T-helper 1 cell (primary cell): ENCODE measurements at places on chromosomes 16 and 17.

- no peak for DNase-seq
Measured at GRCh38 chr17:81252987-81253329, 13.8 kb downstream of the NDUFAF8 start.

DNA sequence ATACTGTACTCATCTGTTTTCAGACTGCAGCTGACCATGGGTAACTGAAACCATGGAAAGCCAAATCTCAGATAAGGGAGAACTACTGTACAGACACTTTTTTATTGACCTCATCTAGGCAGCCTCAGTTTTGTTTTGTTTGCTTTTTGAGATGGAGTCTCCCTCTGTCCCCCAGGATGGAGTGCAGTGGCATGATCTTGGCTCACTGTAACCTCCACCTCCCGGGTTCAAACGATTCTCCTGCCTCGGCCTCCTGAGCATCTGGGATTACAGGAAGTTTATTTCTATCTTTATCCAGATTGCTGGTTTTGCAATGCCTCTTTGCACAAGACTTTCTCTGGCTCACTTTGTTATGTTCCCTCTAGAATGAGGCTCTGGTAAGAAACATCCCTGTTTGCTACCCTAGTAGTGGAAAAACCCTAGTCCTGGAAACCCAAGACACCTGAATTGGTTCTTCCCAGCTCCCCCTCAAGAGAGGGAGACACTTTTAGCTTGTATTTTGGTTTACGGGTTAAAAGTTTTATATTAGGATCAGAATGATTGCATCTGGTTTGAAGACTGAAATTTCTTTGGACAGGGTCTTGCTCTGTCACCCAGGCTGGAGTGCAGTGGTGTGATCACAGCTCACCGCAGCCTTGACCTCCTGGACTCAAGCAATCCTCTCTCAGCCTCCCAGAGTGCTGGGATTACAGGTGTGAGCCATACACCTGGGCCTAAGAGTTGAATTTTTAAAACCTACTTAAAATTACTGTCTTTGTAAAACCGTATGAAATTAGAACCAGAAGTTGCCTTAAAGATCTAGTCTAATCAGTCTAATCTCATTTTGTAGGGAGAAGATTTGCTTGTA, 38.9 kb downstream of the ZNF207 start:
- DNase-seq = no peak

- DNase-seq = no peak
Measured at GRCh38 chr17:42408061-42408460, 15.0 kb downstream of the CAVIN1 start.

GRCh38 chr16:79334127-79334526, 266.4 kb downstream of the MAF start:
- DNase-seq = no peak

DNA sequence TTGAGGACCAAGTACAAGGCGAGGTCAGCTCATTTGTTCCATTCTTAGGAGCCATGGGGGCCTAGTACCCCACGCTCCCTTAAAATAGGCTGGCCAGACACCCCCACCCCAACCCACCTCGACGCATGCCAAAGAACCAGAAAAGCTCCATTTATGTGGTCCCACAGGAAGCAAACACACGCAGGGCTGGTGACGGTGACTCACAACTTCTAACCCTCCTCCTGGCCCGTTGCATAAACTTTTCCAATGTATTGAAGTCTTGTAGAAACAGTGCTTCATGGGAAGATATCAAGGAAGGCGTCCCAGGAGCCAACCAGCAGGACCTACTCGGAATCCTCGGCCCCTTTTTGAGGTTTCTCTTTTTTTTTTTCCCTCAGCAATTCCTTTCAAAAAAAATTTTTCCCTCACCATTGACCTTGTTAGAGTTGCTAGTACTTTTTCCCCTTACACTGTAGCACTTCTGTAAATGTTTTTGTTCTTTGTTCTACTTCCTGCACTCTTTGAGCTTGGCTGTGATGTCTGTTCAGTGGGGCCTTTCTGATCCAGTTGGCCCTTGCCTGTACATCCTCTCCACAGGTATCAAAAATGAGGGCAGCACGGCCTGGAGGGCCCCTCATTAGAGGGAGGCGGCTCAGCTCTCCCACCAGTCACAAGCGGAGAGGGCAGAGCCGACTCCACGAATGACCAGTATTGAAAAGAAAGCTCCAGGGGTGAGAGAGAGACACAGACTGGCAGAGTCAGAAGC, 208.3 kb downstream of the RGS9 start:
- DNase-seq = no peak

DNA sequence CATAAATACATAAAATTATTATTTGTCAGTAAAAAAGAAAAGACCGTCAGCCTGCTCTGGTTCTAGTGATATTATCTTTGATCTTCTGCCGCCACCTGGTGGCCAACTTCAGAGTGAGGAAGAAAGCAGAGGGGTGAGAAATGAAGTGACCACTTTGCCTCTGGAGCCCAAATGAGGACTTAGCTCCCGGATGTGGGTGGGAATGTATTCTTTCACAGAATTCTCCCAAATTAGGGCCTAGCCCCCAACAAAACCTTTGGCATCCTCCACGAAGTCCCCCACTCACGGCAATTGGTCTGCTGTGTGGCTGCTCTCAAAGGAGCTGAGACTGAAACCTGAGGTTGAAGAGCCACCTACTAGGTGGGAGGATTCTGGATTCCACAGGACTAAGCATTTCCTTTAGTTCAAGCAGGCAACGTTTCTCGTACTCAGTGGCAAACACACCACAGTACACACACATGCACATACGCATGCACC, 4.9 kb upstream of the ZNF267 start:
- peak; percentile 55 for DNase-seq

- DNase-seq = peak; percentile 68
Measured at GRCh38 chr16:74601126-74601871, 5.6 kb downstream of the GLG1 start.

GRCh38 chr17:33175562-33175961, 117.5 kb downstream of the ASIC2 start:
- no peak for DNase-seq

- DNase-seq = no peak
Measured at GRCh38 chr17:79541056-79541850, 69.6 kb downstream of the RBFOX3 start.

DNA sequence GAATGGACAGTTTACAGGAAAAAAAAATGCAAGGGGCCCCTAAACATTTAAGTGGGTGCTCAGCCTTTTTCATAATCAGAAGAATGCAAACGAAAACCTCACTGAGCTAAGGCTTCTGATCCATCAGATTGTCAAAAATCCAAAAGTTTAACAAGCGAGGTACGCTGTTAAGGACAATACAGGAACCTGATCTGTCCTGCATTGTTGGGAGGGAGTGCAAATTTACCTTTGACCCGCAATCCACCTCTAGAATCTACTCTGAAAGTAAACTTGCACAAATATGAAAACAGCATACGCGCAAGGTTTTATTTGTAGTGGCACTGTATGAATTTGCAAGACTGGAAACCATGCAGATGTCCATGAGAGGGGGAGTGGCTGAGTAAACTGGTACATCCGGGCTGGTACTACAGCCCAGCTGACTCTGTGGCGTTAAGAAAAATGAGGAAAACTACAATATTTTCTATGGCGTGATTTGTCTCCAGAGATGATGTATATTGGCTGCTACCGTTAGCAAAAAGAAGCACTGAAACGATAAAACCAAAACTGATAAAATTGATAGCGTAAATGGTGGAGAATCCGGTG, 28.8 kb upstream of the ST6GALNAC1 start:
- no peak for DNase-seq

DNA sequence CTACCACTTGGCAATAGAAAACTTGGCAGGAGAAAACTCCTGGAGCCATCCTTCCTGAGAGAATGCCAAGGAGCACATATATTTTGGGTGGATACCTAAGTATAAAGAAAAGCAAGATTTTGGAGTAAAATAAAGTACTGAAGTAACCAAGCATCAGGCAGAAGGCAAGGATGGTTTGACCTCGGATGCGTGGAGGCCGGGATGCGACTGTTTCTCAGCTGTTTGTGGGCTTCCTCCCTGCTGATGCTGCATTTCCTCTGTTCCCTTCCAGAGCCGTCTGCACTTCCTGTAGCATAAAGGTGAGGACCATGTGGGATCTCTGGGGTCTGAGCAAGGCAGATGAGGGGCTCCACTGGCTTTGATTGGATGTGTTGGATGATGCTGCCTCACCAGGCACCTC, 5.5 kb upstream of the TCF25 start:
- DNase-seq = no peak

GRCh38 chr17:19740933-19741332, 7.2 kb downstream of the ALDH3A1 start:
- DNase-seq = no peak

DNA sequence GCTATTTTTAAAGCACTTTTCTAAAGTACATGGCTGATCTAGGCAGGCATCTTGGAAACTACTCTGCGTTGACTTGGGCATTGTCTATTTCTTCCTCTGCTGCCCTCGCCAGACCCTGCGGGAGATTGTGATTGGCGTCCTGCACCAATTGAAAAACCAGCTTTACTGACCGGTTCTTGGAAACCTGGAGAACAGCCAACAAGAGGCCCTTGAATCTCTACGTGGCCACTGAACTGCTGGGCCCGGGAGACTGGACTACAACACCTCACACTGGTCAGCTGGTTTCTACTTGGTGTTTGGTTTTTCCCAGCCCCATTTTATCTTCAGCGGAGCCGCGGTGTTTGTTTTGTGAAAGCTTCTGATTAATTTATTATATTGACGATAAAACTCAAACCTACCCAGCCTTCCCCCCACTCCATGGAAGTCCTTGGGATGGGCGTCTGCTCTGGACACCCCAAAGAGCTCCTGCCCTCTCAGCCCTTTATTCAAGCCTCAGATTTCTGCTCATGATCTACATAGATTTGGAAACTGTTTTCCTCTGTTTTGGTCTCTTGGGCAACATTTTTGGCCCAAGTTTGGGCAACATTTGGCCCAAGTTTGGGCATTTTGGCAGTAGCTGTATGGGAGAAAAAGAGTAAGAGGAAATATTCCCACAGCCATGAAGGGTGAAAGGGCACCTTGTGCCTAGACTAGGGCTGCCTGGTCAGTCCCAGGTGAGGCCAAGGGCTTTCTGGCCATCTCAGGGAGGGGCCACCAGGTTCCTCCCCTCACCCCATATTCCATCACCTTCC, 4.7 kb downstream of the MLX start:
- no peak for DNase-seq

- DNase-seq = no peak
Measured at GRCh38 chr17:12388226-12388625, 277.5 kb upstream of the MYOCD start.

GRCh38 chr16:62583414-62583813, 547.2 kb upstream of the CDH8 start:
- no peak for DNase-seq

- DNase-seq = no peak
Measured at GRCh38 chr17:21127509-21128077, 829 bp downstream of the DHRS7B start.

GRCh38 chr16:89133457-89134127, 38.0 kb upstream of the CDH15 start:
- no peak for DNase-seq

DNA sequence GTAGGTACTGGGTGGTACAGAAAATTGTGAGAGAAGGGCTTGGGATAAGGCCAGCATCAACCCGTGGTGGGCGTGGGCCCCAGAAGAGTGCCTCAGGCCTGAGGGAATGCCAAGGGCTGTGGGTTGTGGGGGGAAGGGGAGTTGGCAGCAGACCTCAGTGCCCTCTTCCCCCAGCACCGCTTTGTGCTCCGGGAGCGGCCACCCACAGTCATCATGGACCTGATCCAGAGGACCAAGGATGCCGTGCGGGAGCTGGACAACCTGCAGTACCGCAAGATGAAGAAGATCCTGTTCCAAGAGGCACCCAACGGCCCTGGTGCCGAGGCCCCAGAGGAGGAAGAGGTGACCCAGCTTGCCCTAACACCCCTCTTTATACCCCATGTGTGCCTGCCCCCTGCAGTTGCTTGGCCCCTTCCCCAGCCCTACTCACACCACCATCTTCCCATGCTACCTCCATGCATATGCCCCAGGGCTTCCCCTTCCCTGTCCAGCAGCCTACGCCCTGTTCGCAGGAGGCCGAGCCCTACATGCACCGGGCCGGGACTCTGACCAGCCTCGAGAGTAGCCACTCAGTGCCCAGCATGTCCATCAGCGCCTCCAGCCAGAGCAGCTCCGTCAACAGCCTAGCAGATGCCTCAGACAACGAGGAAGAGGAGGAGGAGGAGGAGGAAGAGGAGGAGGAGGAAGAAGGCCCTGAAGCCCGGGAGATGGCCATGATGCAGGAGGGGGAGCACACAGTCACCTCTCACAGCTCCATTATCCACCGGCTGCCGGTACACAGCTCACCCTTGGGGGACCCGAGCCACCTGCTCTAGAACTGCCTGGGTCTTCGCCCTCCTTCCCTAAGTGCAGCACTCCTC, 9.1 kb downstream of the TAOK2 start:
- no peak for DNase-seq

DNA sequence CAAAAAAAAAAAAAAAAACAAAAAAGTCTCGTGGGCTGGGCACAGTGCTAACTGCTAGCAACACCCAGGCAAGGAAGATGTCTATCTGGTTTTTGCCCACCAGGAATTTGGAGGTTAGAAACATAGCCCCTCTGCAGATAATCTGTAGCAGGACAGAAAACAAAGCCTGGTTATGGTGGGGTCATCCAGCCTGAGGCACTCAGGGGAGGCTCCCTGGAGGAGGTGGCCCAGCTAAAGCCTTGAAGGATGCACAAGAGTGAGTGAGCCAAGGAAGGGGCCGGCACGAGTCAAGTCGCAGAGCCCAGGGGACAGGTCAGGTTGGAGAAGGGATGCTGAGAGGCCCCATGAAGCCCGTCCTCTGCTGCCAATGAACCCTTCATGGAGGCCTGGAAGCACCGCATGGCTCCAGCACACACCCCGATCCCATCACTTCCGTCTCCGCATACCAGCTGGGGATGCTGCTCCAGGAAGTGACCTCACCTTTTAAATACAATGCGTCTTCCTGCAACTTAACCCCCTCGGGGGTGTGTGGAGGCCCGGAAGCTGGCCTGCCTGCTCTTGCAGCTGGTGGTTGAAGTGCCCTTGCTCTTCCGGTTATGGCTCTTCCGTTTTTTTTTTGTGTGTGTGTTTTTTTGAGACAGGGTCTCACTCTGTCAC, 86.5 kb downstream of the ENGASE start:
- peak; percentile 81 for DNase-seq

GRCh38 chr17:49822829-49823228, 25.0 kb downstream of the TAC4 start:
- DNase-seq = no peak

- no peak for DNase-seq
Measured at GRCh38 chr16:58501242-58502131, 1.5 kb downstream of the NDRG4 start.

- no peak for DNase-seq
Measured at GRCh38 chr17:42723636-42724035, 21.2 kb downstream of the EZH1 start.

DNA sequence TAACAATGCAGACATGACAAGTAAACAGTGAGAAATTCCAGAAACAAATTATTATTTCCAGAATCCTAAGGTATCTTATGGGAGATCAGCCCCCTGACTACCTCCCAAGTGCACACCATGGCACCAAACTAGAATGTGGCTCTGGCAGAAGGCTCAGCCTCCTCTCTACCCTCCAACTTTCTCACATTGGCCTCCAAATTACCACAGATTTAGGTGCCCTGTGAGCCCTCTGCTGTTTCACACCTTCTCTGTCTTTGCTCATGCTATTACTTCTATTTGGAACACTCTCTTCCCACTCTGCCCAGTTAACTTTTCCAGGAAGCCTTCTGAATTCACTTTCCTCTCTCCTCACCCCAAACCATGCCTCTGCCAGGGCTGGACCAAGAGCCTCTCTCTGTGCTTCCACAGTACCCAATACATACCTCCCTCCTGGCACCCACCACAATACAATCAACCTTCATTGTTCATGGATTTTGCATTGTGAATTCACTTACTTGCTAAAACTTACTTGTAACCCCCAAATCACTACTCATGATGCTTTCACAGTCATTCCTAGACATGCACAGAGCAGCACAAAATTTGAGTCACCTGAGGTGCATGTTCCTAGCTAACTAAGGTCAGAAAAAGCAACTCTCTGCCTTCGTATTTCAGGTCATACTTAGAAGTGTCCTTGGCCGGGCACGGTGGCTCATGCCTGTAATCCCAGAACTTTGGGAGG, 31.4 kb downstream of the SMG6 start:
- no peak for DNase-seq
